ENCODE measurements at places on chromosomes 1 and 21. TPM values are rescaled to one million over a fixed set of nuclear protein-coding genes. Genes with fewer than 3 reads are reported as not detected.

- no peak overlapping the region for H3K27ac ChIP-seq
- H3K27me3 ChIP-seq: no peaks in the 10 kb centered on the region
- DNase-seq: no peak
- H3K4me1 ChIP-seq: no peaks in the 10 kb centered on the region
- H3K36me3 ChIP-seq: no peaks in the 10 kb centered on the region
Observed at GRCh38 chr1:2432441-2432844, 20.1 kb upstream of the PEX10 start.

- H3K4me1 ChIP-seq: peaks cover 26% of the 10 kb centered on the region
- peak; percentile 98 for DNase-seq
- no peaks in the 10 kb centered on the region for H3K27me3 ChIP-seq
Observed at GRCh38 chr1:27234049-27234882, at the start of gene WDTC1. TSS of gene WDTC1 (plus strand) at chr1:27234632. CDS start at chr1:27261055, 26,423 bp downstream.

- no peaks in the 10 kb centered on the region for H3K36me3 ChIP-seq
- no peak overlapping the region for H3K27ac ChIP-seq
- no peaks in the 10 kb centered on the region for H3K4me1 ChIP-seq
- H3K27me3 ChIP-seq: no peaks in the 10 kb centered on the region
- DNase-seq: no peak
Observed at GRCh38 chr1:225738763-225739162, 38.9 kb upstream of the SRP9 start.

DNA sequence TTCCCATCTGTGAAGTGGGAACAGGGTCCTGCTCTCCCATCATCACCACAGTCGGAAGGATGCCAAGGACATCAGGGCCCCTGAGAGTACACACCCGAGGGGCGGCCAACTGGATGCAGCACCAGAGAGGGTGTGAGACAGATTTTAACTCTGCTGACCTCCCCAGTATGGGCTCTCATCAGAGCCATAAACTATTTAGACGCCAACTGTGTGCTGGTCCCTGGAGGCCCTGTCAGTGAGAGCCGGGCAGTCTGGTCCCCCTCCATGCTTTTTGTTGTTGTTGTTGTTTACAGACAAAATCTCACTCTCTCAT, 1.7 kb downstream of the FGR start:
- H3K4me1 ChIP-seq: peaks cover 75% of the 10 kb centered on the region
- no peak overlapping the region for H3K4me3 ChIP-seq
- no peak for DNase-seq
- H3K27me3 ChIP-seq: no peaks in the 10 kb centered on the region
- H3K36me3 ChIP-seq: no peaks in the 10 kb centered on the region

SH2D2A gene
- total RNA-seq: 63.6 TPM

MYBPH gene
- not detected for total RNA-seq

GRCh38 chr1:27153927-27154358, 982 bp downstream of the SLC9A1 start:
- H3K27me3 ChIP-seq: no peaks in the 10 kb centered on the region
- H3K27ac ChIP-seq: no peak overlapping the region
- H3K4me3 ChIP-seq: peak overlapping the region; percentile 38
- no peak for DNase-seq

GRCh38 chr1:26728645-26729044, 32.8 kb downstream of the ARID1A start:
- H3K4me1 ChIP-seq: peaks cover 74% of the 10 kb centered on the region
- DNase-seq: no peak
- peaks cover 36% of the 10 kb centered on the region for H3K36me3 ChIP-seq
- H3K4me3 ChIP-seq: no peak overlapping the region

HNRNPCL2 gene
- not detected for total RNA-seq

AIM2 gene
- 8.1 TPM for total RNA-seq

GOLPH3L gene
- total RNA-seq: 29.7 TPM

PTPN22 gene
- total RNA-seq: 32.2 TPM

DNA sequence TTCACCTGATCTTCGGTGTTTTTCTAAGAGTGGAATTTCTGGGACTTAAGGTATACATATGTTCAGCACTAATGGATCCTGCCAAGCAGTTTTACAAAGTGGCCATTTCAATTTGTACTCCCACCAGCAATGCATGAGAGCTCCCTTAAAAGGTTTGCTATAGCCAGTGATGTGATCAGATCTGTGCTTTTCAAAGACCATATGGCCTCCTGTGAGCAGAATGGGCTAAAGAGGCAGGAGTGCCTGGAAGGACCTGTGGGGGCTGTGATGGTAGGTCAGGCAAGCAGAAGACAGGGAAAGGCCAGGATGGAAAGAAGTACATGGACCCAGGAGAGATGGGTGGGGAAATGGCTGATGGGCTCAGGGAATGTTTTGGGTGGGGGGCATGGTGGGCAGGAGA, 252.7 kb downstream of the DISC1 start:
- H3K36me3 ChIP-seq: no peaks in the 10 kb centered on the region
- no peaks in the 10 kb centered on the region for H3K4me1 ChIP-seq
- no peak overlapping the region for H3K4me3 ChIP-seq

CGN gene
- 1.4 TPM for total RNA-seq

- DNase-seq: no peak
- no peaks in the 10 kb centered on the region for H3K27me3 ChIP-seq
- no peaks in the 10 kb centered on the region for H3K36me3 ChIP-seq
Observed at GRCh38 chr1:208156741-208157140, 87.4 kb downstream of the PLXNA2 start.

DNA sequence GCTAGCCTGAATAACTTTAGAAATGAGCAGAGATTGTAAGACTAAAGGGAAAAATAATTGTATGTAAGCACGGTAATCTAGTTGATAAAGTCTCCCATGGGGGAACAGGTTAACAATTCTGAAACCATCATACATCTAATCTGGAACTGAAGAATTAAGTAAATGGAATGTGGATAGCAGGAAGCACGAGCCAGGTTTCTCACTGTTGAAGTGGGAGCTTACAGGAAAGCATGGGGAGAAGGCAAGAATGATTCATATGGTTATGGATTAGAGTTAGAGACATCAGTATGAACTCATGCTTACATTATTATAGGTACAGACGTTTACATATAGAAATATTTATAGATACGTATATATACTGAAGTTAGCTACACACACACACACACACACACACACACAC, 83.0 kb downstream of the LEPR start:
- H3K4me3 ChIP-seq: no peak overlapping the region
- no peaks in the 10 kb centered on the region for H3K27me3 ChIP-seq
- no peaks in the 10 kb centered on the region for H3K4me1 ChIP-seq

DNA sequence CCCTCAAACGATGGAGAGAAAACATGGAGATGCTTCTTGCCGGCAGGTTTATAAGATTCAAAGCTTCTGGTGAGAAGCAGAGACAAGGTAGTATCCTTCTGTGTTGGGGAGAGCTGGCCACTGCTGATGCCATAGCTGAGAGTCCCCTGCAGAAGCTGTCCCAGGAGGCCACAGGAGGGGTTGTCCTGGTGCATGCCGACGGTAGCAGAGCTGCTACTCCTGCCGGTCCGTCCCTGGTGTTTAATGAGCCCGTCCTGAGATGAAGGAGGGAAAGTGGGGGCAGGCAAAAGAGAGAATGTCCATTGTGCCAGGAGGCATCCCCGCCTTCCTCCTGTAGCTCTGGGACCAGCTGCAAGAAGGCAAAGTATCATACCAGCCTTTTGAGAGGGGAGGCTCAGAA, 10.4 kb upstream of the C2CD2 start:
- no peaks in the 10 kb centered on the region for H3K36me3 ChIP-seq
- no peaks in the 10 kb centered on the region for H3K27me3 ChIP-seq
- no peaks in the 10 kb centered on the region for H3K4me1 ChIP-seq
- DNase-seq: no peak

DNA sequence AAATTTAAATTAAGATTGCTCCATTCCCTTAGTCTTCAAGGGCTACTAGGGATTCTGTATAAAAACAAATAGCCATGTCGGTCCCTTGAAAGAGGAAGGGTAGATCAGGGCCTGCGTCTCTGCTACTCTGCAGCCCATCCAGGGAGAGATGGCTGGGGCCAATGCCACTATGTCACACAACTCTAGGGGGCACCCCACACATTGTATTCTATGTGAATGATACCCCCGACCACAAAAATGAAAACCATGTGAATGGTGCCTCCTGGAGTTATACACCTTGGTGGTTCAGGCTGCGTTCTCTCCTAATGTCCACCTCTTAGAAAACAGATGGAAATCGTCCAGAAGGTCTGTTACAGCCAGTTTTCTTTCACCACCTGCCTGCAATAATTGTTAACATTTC, 18.0 kb downstream of the PIK3C2B start:
- no peak overlapping the region for H3K27ac ChIP-seq
- no peak for DNase-seq
- no peaks in the 10 kb centered on the region for H3K27me3 ChIP-seq
- H3K4me3 ChIP-seq: no peak overlapping the region

- H3K27me3 ChIP-seq: no peaks in the 10 kb centered on the region
- H3K4me3 ChIP-seq: no peak overlapping the region
- no peak for DNase-seq
- H3K27ac ChIP-seq: no peak overlapping the region
Observed at GRCh38 chr1:6034750-6035096, 11.0 kb upstream of the KCNAB2 start.

GRCh38 chr1:40723196-40723955, 31.9 kb downstream of the NFYC start:
- no peak overlapping the region for H3K27ac ChIP-seq
- DNase-seq: no peak
- H3K4me1 ChIP-seq: peaks cover 13% of the 10 kb centered on the region

DNA sequence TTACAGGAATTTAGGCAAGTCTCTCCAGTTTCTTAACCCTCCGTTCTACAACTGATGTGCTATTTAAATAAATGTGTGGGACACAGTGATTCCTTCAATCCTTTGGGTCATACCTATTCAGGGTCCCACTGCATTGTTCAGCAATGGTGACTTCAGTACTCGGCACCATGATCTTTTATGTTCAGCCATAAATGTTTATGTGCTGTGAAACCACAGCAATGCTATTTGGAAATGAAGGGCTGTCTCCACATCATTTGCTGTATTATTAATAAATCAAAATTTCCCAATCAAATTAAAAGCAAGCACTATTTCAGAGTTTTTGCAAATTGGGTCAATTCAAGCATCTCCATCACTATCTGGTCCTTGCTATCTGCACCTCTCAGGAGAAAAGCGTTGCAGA, 84.8 kb downstream of the NR5A2 start:
- no peaks in the 10 kb centered on the region for H3K27me3 ChIP-seq
- DNase-seq: no peak
- H3K27ac ChIP-seq: no peak overlapping the region
- H3K36me3 ChIP-seq: no peaks in the 10 kb centered on the region

GRCh38 chr1:229087906-229088305, 183.0 kb upstream of the RAB4A start:
- DNase-seq: no peak
- H3K27me3 ChIP-seq: no peaks in the 10 kb centered on the region
- H3K4me1 ChIP-seq: no peaks in the 10 kb centered on the region

ADCY10 gene
- 0.96 TPM for total RNA-seq

- no peak overlapping the region for H3K27ac ChIP-seq
- no peaks in the 10 kb centered on the region for H3K27me3 ChIP-seq
- DNase-seq: no peak
- H3K4me3 ChIP-seq: no peak overlapping the region
- H3K4me1 ChIP-seq: no peaks in the 10 kb centered on the region
- no peaks in the 10 kb centered on the region for H3K36me3 ChIP-seq
Observed at GRCh38 chr1:163875200-163875926, 553.6 kb downstream of the NUF2 start.

DNA sequence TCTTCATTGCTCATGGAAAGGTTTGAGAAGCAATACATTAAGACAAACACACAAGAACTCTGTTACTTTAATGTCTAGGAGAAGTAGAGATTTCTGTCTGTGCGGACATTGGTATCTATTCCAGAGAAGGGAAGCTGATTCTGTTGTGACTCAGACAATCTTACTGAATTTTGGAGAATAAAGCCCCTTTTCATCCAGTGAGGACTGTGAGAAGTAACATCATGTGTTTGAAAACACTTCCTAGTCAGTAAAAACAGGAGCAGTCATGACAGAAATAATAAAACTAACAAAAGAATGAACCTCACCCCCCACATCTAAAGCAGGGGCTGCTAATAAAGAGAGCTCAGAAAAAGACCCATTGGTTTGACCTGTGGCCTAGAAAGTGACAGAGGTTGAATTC, 46.6 kb downstream of the NEK7 start:
- H3K27me3 ChIP-seq: no peaks in the 10 kb centered on the region
- DNase-seq: no peak
- no peak overlapping the region for H3K27ac ChIP-seq
- H3K4me3 ChIP-seq: no peak overlapping the region
- peaks cover 55% of the 10 kb centered on the region for H3K4me1 ChIP-seq
- H3K36me3 ChIP-seq: no peaks in the 10 kb centered on the region

CSMD2 gene
- not detected for total RNA-seq

PWP2 gene
- total RNA-seq: 28.2 TPM

- H3K4me1 ChIP-seq: no peaks in the 10 kb centered on the region
- no peaks in the 10 kb centered on the region for H3K36me3 ChIP-seq
- H3K27ac ChIP-seq: no peak overlapping the region
- no peaks in the 10 kb centered on the region for H3K27me3 ChIP-seq
- H3K4me3 ChIP-seq: no peak overlapping the region
Observed at GRCh38 chr1:51850420-51851223, 27.9 kb downstream of the NRDC start.

DNA sequence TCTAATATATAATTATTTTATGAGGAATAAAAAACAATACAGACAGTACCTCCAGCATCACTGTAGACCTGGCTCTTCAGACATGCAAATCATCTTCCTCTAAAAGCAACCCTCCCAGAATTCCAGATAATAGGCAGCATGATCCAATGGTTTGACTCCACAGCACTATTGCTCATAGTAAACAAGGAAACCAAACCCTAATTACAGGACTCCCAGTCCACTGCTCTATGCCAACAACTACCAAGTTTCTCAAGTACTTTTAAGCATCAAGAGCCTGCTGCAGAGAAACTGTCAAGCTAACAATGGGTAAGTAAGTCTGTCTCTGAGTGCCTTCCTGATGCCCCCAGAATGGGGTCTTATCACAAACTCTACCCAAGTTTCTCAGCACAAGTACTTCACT, 57.2 kb downstream of the EYA3 start:
- H3K27me3 ChIP-seq: no peaks in the 10 kb centered on the region
- peaks cover 5% of the 10 kb centered on the region for H3K36me3 ChIP-seq
- H3K27ac ChIP-seq: no peak overlapping the region
- DNase-seq: no peak
- no peaks in the 10 kb centered on the region for H3K4me1 ChIP-seq

LRRC71 gene
- total RNA-seq: not detected

GRCh38 chr1:91226741-91227140, 177.9 kb downstream of the HFM1 start:
- DNase-seq: no peak
- no peak overlapping the region for H3K4me3 ChIP-seq
- H3K4me1 ChIP-seq: no peaks in the 10 kb centered on the region

GRCh38 chr1:206633708-206634121, 1.6 kb upstream of the DYRK3 start:
- H3K36me3 ChIP-seq: no peaks in the 10 kb centered on the region
- DNase-seq: no peak
- H3K4me1 ChIP-seq: peaks cover 15% of the 10 kb centered on the region
- H3K27ac ChIP-seq: no peak overlapping the region
- H3K27me3 ChIP-seq: no peaks in the 10 kb centered on the region

C1QB gene
- 2.9 TPM for total RNA-seq

GRCh38 chr1:25572708-25573590, 29.5 kb downstream of the LDLRAP1 start:
- no peak overlapping the region for H3K4me3 ChIP-seq
- H3K4me1 ChIP-seq: peaks cover 31% of the 10 kb centered on the region
- H3K36me3 ChIP-seq: peaks cover 6% of the 10 kb centered on the region
- no peak overlapping the region for H3K27ac ChIP-seq
- DNase-seq: no peak

Data from CD4-positive, alpha-beta memory T cell (primary cell).